CD8-positive, alpha-beta memory T cell (primary cell): ENCODE measurements at places on chromosomes 13 and 19.

GRCh38 chr13:44197791-44198770 lies 175.5 kb upstream of the SERP2 start:
- no peak for DNase-seq

DNA sequence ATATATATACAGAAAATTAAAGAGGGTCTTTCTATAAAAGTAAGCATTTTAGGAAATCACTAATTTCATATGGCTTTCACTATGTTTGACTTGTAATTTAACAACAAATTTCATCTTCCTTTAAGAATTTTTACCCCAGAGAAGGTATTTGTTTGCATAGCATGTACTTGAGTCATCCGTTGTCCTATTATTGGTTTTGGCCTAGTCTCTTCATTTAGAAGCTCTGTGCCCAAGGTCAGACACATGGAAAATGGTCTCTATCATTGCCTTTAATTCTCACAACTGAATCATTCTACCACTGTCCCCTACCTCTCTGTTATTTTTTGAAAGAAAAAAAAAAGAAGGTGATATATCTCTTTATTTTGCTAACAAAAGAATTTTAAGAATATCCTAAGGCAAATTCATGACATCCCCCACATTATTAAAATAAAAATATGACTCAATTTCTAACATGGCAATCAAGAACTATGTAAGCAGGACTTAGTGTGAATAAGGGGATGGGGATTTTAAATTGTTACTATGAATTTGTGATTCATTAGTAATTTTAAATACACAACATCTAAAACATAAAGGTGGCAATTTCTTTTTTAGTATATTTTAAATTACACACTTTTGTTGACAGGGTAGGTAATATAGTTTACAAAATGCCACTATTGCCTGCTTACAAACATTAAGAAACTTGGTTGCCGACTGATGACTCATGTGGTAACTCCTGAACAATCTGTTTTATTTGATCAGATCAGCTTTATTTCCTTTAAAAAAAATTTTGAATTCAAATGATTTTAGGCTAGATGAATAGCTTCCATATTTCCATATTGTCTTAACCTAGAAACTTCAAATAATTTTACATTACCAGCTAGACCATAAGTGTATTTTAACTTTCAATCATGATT lies 13.9 kb downstream of the SLITRK5 start:
- no peak for DNase-seq

DNA sequence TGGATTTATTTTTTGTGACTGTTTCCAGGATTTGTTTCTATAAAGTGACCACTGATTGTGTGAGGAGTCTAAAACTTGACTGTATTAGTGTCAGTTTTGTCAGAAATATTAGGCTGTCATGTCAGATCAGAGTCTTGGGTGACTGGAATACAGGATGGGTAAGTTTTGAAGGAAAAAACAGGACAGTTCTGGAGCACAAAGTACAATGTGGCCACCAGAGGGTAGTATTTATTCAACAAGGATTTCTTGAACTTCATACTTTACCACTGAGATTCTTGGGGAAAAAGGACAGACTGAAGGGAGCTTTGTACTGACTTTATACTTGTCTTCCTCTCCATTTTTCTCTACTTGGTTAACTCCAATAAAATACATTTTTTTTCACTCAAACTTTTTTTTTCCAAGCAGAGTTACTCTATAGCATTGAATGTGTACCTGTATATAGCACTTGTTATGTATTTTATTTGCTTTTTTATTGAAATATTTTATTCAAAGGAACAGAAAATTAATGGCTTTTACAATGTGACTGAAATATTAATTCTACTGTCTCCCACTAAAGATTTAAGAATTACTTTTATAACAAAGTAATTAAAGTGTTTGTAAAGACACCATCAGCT lies 51.1 kb downstream of the LMO7 start:
- no peak for DNase-seq

DNA sequence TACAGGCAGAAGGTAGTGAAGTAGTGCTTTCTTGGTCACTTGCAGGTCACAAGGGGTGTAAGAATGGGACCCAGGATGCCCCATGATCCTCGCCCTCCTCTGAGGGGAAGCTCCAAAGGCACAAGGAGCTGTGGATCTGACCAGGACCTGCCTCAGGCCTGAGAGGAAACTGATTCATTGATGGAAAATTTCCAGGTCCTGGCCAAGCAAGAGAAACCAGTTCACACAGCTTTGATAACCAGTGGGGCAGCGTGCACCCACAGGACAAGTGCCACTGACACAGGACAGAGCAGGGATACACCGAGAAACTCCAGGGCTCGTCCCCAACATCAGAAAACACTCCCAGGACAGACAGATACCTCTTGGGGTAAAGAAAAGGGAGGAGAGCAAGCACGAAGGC lies 177.1 kb downstream of the RBM26 start:
- no peak for DNase-seq

GRCh38 chr13:43229506-43229905 lies 206.1 kb downstream of the DNAJC15 start:
- no peak for DNase-seq

DNA sequence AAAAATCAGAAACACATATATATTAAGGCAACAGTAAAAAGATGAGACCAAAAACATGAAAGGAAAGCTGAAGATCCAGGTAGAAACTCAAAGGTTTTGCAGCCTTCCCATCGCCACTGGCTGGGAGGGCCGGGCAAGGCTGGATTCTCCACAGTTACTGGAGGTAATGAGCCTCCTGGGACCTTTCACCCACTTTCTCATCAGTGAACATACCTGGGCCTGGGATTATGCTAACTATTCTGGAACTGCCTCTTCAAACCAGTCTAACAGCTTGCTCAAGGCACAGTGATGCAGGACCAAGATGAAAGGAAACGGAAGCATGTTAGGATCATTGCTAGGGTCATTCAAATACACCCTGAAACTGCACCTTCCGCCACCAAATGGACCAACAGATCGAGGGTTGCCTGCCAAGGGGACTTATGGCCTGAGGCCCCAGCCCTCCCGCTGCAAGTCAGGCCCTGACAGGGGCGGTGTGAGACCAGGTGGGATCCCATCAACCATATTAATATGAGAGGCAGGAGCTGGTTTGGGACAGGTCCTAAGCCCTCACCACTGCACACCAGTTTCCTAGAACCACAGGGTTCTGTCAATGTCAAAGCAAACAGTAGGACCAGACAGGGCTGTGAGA lies 28.4 kb upstream of the ATP12A start:
- no peak for DNase-seq
